Activated CD4-positive, alpha-beta memory T cell treated with anti-CD3 and anti-CD28 coated beads, Interleukin-2, amount 10 ng/mL, durations not matched to agents 7 days and 5 days (primary cell): ENCODE measurements at places on chromosomes 6 and 20.

DNA sequence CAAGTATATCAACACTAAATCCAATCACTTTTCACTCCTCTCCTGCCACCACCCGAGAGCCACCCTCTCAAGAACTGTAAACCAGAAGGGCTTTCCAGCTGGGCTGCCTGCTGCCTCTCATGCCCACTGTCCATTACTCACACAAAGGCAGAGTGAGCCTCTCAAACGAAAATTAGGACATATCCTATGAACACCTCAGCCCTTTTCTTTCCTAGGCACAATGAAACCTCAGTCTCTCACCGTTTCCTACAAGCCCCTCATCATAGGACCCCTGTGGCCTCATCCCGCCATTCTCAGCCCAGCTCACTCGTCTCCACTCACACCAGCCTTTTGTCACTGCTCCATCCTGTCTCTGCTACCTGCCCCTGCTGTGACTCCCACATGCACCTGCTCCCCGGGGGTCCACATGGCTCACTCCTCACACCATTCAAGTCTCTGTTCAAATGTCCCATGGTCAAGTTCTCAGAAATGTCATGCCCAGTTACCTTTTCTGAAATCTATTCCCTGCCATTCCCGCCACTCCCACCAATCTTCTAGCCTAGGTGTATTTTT is 7.4 kb downstream of the HLA-F start:
- H3K4me3 ChIP-seq: no peak overlapping the region
- H3K36me3 ChIP-seq: peaks cover 33% of the 10 kb centered on the region
- DNase-seq: no peak
- no peak overlapping the region for H3K27ac ChIP-seq

- H3K36me3 ChIP-seq: no peaks in the 10 kb centered on the region
- no peaks in the 10 kb centered on the region for H3K4me1 ChIP-seq
- DNase-seq: no peak
- no peak overlapping the region for H3K4me3 ChIP-seq
- peaks cover 3% of the 10 kb centered on the region for H3K27me3 ChIP-seq
These were observed 152.4 kb upstream of the PROKR2 start for GRCh38 chr20:5469111-5469510.

DNA sequence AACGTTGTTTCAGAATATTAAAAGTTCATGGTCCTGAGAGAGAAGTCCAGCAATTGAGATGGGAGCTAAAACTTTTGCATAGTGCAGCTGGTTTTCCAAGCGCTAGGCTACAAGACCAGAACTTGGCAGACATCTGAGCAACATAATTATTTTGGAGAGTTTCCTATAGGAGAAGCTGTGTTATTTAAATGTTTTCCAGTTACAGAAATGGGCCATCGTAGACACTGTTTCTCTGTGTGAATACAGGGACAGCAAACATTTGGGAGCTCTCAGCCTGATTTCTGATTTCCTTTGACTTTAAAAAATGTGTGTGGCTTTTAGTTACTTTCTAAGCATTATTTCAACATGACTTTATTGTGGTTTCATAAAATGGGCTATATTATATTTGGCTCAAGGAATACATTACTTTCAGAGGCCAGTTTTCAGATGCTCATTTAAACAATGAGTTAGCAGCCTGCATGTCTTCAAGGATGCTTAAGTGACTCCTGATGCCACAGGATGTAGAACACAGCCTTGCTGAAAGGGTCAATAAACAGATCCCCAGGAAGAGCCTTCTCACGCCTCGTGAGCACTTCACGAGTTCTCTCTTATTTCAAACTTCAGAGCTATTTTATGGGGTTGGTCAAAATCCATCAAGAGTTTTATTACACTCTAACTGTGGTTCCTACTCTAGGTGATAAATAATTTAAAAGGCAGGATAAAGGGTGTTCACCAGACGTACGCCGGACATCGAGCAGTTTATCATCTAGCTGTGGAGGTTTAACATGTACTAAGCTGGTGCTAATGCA is 193.8 kb downstream of the SMOC2 start:
- H3K4me1 ChIP-seq: no peaks in the 10 kb centered on the region
- H3K27me3 ChIP-seq: no peaks in the 10 kb centered on the region
- no peaks in the 10 kb centered on the region for H3K36me3 ChIP-seq
- DNase-seq: no peak

DNA sequence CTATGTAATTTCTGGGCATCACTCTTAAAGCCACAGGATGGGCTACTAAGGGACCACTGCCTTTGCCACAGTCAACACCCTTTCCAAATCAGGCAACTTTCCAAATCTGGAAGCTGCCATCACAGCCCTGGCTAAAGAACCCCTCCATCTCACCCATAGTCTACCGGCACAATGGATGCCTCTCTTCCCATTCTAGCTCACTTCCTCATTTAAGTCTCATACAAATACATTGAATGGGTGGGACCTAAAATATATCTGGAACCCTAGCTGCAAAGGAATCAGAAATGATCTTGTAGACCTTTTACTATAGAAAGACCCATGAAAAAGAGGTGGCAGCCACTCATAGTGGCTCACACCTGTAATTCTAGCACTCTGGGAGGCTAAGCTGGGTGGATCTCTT is 3.3 kb upstream of the TREML4 start:
- no peak for DNase-seq
- no peak overlapping the region for H3K27ac ChIP-seq
- no peaks in the 10 kb centered on the region for H3K4me1 ChIP-seq
- H3K4me3 ChIP-seq: no peak overlapping the region
- H3K36me3 ChIP-seq: no peaks in the 10 kb centered on the region

DNA sequence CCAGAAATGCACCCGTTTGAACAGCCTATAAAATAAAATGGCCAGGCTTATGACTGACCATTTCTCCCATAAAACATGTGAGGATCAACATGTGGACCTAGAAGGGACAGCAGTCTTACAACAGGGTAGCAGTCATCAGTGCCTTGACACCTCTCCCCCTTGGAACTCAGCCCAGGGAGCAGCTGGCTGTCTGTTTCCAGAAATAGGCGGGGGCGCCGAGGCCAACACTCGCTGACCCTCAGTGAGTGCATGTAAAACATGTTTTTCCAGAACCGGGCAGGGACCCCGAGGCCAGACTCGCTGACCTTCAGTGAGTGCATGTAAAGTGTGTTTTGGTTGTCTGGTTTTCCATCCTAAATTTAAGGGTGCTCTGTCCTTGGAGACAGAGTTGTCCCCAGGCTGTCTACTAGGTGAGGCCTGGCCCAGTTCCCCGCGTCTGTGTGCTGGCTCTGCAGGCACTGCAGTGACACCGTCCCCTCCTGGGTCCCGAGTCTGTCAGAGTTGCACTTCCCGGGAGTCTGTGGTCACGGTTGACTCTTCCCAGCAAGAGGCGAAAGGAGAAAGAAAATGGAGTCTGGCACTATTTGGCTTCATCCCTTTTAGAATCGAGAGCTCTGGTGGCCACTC is 19.8 kb upstream of the ADRM1 start:
- no peak overlapping the region for H3K4me3 ChIP-seq
- no peak overlapping the region for H3K27ac ChIP-seq
- DNase-seq: no peak
- H3K27me3 ChIP-seq: no peaks in the 10 kb centered on the region
- H3K36me3 ChIP-seq: peaks cover 20% of the 10 kb centered on the region

DNA sequence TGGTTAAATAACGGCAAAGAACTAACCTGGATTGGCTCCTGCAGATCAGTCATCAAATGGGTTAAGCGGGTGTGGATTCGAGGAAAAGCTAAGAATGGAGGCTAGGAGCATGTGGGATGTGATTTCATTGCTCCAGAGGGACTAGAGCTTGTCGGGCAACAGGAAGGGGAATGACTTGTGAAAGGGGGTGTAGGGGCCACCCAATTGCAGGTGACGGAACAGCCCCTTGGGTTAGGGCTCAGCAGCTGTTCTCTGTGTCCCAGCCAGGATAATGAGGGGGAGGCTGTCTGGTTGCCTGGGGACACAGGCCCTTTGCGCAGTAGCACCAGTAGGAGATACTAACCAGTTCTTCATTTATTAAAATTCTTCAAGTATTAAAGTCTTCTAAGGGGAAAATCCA is 25.0 kb upstream of the MRPS18A start:
- peaks cover 30% of the 10 kb centered on the region for H3K27me3 ChIP-seq

- no peaks in the 10 kb centered on the region for H3K27me3 ChIP-seq
- DNase-seq: peak; percentile 62
- H3K4me3 ChIP-seq: no peak overlapping the region
- H3K4me1 ChIP-seq: peaks cover 2% of the 10 kb centered on the region
- H3K36me3 ChIP-seq: no peaks in the 10 kb centered on the region
- H3K27ac ChIP-seq: no peak overlapping the region
These were observed 252.8 kb downstream of the CDH26 start for GRCh38 chr20:60210779-60211617.

DNA sequence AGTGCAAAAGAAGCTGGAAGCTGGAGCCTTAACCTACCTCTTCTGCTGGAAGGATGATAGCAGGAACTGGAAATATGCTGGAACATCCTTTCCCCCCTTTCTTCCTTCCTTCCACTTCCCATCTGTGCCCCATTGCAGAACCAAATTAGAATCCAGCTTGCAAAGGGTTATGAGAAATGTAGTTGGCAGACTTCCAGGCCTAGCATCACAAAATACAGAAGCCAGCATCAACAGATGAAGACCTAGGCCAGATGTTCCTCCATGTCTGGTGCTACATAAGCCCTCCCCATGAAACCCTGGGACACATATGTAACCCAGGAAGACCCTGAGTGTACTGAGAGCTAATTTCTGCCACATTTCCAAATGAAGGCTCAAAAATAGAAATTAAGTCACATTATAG is 40.0 kb upstream of the TFAP2B start:
- no peaks in the 10 kb centered on the region for H3K4me1 ChIP-seq
- H3K4me3 ChIP-seq: no peak overlapping the region
- no peaks in the 10 kb centered on the region for H3K36me3 ChIP-seq

GRCh38 chr6:38505826-38506225 is 133.9 kb downstream of the BTBD9 start:
- H3K4me1 ChIP-seq: no peaks in the 10 kb centered on the region
- no peaks in the 10 kb centered on the region for H3K36me3 ChIP-seq
- no peak overlapping the region for H3K27ac ChIP-seq
- H3K4me3 ChIP-seq: no peak overlapping the region

DNA sequence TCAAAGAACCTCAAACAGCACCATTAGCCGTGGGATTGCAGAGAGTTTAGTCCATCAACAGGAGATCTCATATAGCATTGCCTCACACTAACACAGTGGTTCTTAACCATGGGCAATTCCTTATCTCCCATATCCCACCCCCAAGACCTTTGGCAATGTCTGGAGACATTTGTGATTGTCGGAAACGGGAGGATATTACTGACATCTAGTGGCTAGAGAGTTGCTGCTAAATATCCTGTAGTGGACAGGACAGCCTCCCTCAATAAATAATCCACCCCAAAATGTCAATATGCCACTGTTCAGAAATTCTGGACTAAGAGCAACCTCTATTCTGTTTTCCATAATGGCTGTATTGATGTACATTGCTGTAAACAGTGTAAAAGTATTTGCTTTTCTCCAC is 210.1 kb upstream of the CCN2 start:
- no peak for DNase-seq
- H3K27ac ChIP-seq: no peak overlapping the region
- no peaks in the 10 kb centered on the region for H3K36me3 ChIP-seq
- no peak overlapping the region for H3K4me3 ChIP-seq
- H3K27me3 ChIP-seq: no peaks in the 10 kb centered on the region

DNA sequence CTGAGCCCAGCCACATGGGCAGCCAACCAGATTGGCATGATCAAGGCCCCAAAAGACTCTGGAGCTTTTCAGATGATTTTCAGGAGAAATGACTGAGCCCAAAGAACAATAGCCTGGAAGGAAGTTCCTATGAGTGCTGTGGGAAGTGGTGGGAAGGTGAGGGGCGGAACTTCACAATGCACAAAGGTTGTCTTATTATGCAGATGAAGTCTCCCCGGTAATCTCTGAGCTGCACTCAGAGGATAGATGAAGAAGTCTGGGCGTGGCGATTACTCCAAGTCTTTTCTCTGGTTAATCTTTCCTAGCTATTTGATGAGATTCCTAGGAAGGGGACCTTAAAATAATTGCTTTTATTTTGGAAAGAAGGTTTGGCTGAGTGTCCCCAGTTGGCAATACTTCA is 36.9 kb downstream of the LBP start:
- no peak overlapping the region for H3K4me3 ChIP-seq
- H3K27ac ChIP-seq: no peak overlapping the region
- no peaks in the 10 kb centered on the region for H3K36me3 ChIP-seq
- DNase-seq: no peak
- no peaks in the 10 kb centered on the region for H3K4me1 ChIP-seq

DNA sequence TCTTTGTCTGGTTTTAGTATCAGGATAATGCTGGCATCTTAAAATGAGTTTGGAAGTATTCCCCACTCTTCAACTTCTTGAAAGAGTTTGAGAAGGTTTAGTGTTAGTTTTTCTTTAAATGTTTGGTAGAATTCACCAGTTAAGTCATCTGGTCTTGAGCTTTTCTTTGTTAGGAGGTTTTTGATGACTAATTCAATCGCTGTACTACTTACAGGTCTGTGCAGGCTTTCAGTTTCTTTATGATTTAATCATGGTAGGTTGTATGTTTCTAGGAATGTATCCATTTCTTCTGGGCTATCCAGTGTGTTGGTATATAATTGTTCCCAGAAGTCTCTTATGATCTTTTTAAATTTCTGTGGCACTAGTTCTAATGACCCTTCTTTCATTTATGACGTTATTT is 215.5 kb downstream of the LRFN2 start:
- H3K27ac ChIP-seq: peak overlapping the region; percentile 2
- no peaks in the 10 kb centered on the region for H3K27me3 ChIP-seq
- H3K4me3 ChIP-seq: no peak overlapping the region
- peaks cover 28% of the 10 kb centered on the region for H3K4me1 ChIP-seq
- no peak for DNase-seq
- H3K36me3 ChIP-seq: peaks cover 3% of the 10 kb centered on the region

DNA sequence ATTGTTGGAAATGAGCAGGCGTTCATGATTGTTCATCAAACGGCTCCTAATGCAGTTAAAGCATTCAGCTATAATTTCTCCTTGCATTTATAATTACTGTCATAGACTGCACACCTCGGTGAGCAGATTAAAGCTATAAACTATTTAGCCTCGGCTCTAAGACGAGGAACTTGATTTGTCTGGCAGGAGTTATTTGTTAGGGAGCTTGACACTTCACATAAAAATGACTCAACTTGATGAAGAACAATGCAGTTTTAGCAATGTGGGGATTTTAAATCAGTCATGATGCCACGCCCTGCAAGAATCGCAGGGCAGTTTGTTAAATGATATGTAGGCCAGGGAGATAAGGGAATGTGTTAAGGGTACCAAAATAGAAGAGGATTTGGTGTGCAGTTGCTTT is 290.2 kb downstream of the TSHZ2 start:
- no peaks in the 10 kb centered on the region for H3K4me1 ChIP-seq
- no peak for DNase-seq
- H3K27me3 ChIP-seq: no peaks in the 10 kb centered on the region
- no peaks in the 10 kb centered on the region for H3K36me3 ChIP-seq
- no peak overlapping the region for H3K4me3 ChIP-seq
